ENCODE measurements at places on chromosomes 3 and 15.

DNA sequence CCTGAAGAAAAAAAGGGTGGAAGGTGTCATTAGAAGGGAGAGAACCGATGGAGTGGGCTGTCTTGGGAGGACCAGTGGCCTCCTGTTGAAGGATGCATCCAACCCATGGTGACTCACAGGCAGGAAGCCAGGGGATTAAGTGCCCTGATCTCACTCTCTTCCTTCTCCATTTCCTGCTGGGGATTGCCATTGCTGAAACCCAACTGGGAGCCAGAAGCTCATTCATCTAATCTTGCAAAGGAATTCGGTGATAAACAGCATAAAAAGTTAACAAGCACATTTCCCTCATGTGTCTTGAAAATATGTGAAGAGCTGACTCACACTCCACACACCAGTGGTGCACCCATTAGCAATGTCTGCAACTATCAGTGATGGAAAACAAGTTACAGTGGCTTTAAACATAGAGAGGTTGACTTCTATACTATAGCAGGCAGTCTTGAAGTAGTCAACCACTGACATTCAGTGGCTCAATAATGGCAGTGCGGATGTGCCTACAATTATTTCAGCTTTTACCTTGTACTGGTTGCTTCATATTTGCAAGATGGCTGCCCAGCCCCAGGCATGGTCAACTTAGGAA, 12.8 kb upstream of the CSRNP1 start:
- DNase-seq: no peak

DNA sequence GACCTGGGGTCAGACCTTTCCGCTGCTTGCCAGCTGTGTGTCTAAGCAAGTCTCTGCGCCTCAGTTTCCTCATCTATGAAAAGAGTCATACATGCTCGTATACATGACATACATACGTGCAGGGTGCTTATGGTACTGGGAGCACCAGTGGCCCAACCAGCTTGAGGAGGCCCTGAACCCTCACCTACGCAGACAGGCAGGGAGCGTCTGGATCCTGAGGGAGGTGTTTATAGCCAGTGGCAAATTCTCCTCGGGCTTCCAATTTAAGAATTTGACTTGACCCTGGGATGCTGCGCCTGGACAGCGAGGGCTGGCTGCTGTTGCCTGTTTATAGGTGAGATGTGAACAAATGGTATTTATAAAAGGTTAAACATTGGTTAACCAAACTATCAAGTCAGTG, 17.7 kb upstream of the FGD5 start:
- DNase-seq: no peak

DNA sequence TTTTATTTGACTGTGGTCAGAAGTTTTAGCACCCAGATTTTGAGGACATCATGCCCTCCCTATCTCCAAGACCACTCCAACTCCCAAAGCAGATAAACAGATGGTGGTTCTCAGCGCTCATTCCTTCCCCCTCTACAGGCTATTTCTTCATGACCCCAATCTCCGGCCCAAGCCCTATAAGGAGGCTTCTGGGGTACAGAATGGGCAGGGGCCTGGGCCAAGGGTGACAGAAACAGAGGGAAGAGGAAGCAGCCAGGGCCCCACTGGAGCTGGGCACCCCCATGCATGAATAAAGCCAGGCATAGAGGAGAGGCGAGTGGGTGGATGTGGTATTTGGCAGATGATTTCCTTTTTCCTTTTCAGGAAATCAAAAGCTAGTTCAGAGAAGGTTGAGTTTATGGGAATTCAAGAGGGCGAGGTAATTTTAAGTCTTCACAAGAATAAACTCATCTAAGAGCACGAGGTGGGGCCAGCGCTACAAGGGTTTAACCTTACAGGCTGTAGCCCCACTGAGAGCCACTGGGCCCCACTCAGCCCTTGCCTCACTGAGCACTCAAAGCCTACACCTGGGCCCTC, 104.8 kb upstream of the HERC1 start:
- DNase-seq: no peak

DNA sequence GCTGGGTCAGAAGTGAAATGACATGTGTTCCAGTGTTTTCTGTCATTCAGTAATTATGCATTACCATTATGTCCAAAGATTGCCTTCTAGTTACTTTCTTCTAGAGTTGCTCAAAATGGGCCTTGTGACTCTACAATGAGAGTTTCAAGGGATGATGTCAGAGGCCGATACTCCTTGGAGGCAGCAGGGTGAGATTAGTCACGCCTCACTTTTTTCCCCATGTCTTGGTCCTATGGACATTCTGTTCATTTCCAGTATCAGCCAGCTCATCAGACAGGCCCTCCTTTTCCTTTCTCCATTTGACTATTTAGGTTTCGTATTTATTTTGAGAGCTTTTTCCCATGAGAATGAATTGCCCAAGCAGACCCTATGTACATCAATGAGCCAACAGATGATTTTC, 17.5 kb downstream of the VGLL3 start:
- DNase-seq: no peak

DNA sequence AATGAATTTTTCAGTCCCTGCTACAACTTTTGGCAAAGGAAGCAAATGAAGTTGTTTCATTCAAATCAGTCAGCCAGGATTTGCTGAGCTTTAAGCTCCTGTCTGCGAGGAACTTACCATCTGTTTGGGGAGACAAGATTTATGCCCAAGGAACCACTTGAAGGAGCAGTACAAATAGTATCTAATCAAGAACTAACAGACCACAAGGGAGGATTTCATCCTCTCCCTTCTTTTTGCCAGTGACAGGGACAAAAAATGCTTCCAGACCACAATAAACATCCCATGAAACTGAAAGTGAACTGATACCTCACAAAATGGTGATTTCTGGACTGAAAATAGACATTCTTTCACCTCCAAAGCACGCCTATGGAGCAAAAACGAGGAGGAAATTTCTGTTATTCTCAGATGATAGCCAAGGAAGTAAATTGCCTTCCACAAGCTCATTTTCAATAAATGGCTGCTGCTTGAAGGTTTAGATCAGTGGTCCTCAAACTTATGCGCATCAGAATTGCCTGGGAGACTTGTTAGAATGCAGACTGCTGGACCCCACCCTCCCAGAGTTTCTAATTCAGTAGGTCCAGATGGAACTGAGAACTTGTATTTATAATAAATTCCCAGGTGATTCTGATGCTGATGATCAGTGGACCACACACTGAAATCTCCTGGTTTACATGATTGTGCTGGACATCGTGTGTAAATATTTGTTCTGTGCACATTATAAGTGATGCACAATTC, 202.4 kb upstream of the GADL1 start:
- DNase-seq: no peak

- no peak for DNase-seq
These were observed 151.0 kb upstream of the ROBO2 start for GRCh38 chr3:76888856-76889255.
